ENCODE measurements at places on chromosomes 12 and 14.

GRCh38 chr12:106747973-106748436, 26.5 kb upstream of the RIC8B start:
- DNase-seq = no peak

DNA sequence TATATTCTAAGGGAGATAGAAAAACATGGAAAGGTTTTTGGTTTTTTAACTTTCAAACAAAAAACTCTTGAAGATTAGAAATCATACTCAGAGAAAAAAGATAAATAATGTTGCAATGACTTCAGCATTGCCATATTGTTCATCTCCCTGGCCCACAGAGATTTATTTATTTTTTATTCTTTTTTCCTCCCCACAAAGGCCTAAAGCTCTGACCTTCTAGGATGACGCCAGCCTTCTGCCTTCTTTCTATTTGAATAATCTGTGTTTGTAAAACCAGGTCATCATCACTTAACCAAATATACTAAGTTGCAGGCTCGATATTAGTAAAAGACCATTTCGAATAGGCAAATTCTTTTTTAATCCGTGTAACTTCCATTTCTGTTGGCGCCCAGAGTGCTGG, 4.4 kb upstream of the DCP1B start:
- DNase-seq = no peak

DNA sequence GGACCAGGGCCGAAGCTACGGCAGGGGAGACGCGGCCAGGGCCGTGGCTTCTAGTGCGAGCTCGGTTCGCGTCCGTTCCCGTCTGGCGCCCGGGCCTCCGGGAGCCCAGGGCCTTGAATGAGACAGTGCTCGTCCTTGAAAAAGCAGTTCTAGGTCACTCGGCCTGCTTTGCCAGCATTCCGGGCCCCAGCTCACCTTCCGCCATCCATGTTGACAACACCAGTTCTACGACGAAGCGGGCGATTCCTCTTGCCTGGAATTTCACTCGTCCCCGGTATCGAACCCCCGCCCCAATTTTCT, 4.5 kb downstream of the OR10AD1 start:
- DNase-seq = no peak

- DNase-seq = peak; percentile 61
These were observed 1.9 kb downstream of the SLC6A15 start for GRCh38 chr12:84910549-84911241.

DNA sequence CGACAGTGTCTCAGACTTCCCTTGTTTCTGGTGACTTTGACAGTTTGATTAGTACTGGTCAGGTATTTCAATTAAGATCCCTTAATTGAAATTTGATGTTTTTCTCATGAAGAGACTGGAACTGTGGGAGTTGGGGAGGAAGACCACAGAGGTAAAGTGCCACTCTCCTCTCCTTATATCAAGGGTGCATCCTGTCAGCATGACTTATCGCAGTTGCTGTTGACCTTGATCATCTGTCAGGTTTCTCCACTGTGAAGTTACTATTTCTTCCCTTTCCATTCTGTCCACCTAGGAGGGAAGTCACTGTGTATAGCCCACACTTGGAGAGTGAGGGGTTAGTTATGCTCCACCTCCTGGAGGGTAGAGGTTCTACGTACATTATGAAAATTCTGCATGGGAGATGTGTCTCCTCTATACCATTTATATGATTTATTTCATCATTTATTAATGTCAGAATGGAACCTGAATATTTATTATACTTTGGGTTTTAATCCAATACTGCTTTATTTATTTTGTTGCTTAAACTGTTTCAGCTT, 40.3 kb upstream of the SMOC1 start:
- no peak for DNase-seq

GRCh38 chr12:21604245-21605101, at the start of gene GYS2:
Gene GYS2, minus strand, starts transcription at chr12:21604847. Its CDS starts 255 bp downstream, at chr12:21604592.
- DNase-seq = no peak

DNA sequence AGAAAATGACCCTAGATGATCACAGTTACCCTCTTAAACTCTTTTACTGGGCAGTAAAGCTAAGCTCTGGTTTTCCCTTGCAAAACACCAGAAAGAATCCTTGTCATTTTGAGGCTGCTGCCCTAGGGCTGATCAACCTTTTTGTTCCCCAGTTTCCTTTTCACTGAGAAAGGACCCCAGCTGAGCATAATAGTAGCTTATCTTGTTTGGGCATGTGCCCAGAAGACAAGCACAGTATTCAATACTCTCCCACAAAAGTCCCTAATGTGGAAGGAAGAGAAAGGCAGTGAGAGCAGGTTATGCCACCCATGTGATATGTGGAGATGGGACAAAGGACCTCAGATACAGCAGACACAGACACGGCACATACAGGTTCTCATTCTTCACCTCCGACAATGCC, 332.6 kb upstream of the TMPO start:
- DNase-seq = no peak

DNA sequence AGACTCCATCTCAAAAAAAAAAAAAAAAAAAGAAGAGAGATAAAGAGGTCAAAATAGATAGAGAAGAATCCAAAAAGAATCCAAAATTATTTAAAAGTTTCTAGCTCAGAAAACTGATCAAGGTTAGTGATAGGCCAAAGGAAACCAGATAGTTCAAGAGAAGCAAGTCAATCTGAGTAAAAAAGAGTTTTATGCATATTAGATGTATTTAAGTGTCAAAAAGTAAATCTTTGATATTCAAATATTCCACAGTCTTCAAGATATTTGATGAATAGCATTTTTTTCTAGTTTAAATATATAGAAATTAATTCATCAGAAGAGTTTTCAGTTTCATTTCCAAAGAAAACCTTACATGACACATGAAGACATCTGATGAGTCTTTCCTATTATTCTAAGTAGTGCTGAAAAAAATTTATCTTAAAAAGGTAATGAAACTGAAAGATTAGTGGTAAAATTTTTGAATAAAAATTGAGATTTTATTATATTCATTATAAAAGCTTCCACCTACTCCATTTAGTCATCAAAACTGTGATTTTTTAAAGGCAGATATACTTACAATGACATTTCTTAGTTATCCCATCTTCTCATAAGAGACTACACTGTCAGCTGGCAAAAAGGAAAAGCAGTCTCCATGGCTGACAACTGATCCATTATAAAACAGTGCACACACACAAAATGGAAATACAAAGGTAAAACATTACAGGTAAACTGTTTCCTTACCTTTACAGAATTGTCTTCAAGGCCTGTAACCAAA, 68.6 kb downstream of the RPS6KA5 start:
- no peak for DNase-seq

- DNase-seq = no peak
These were observed 59.6 kb downstream of the FBXL14 start for GRCh38 chr12:1534748-1535147.

DNA sequence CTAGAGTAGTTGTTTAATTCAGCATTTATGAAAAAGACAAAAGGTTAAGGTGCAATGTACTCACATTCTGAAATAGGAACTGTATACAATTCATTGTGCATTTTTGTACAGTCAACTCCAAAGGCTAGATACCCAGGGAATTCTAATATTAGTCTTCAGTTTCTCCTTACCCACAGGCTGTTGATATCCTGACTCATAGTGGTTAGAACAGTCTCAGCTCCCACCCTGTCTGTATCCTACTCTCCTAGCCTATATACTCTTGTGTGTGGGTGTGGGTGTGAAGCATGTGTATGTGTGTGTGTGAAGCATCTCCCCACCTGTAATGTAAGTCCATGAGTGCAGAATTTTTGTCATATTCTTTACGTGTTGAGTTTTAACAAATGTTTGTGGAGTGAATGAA, 229.5 kb downstream of the NAV3 start:
- DNase-seq = peak; percentile 51

- no peak for DNase-seq
These were observed 61.7 kb downstream of the FBXO34 start for GRCh38 chr14:55332654-55333570.
